ENCODE measurements at places on chromosomes 16 and 17.

DNA sequence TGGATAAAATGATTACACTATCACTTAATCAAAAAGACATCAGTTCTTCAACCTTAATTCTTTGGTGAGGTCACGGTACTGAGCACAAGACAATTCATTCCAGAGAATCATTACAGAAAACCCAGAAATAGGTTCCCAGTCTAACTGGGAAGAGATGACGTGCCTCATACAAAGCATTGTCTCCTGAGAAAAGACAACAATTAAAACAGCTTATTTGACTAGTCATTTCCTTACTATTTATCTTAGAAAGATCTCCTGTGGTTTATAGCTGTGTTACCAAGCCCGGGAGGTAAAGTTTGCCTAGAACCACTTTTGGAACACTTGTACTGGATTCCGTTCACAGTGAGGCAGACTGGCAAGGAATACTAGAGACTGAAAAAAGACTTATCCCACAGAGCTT is 5.1 kb downstream of the PHF12 start:
- DNase-seq = no peak

GRCh38 chr16:77549876-77550275 is 115.0 kb upstream of the ADAMTS18 start:
- DNase-seq = no peak

- DNase-seq = no peak
Observed at GRCh38 chr17:78419970-78420815, 41.7 kb downstream of the PGS1 start.

DNA sequence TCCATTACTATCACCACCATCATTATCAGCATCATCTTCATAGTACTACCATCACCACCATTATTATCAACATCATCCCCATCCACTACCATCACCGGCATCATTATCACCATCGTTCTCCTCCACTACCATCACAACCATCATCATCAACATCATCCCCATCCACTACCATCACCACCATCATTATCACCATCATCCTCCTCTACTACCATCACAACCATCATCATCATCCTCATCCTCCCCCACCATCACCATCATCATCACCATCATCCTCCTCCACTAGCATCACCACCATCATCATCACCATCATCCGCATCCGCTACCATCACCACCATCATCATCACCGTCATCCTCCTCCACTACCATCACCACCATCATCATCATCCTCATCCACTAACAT is 639.8 kb upstream of the RBFOX1 start:
- DNase-seq = no peak

DNA sequence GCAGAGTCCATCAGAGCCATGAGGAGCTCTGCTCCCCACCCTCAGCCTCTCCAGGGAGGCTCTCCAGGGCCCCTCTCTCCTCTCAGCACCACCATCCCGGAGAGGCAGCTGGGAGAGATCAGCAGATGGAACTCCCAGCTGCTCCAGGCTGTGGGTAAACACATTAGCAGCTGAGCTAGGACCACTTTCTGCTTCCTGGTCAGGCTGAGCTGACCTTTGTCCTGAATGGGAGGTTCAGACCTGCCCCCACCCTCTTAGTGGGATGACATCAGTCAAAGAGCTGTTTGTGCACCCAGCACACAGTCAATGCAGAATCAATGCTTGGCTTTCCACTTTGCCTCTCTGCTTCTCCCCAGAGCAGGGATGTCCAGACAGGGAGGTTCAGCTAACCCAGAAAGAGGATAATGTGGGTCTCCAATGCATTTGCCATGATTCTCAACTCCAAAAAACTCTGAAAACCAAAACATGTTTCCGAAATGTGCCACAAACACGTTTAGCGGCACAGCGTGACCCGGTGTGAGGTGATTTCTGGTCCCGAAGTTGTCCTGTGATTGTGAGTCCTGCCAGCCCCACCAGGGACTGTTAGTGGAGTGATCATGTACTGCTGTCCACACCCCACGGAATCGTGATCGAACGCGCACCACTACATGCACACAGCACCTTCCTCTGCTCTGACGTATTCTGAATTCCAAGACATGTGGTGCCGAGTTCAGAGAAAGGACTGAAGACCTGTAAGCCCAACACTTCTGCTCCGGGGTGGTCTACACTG is 6.7 kb downstream of the GPR142 start:
- DNase-seq = no peak

- DNase-seq = peak; percentile 13
Observed at GRCh38 chr17:45729294-45729907, 54.7 kb upstream of the CRHR1 start.
